ENCODE measurements at places on chromosomes 7 and 10.

GRCh38 chr10:348456-348855 is 213.2 kb downstream of the ZMYND11 start:
- DNase-seq = no peak

DNA sequence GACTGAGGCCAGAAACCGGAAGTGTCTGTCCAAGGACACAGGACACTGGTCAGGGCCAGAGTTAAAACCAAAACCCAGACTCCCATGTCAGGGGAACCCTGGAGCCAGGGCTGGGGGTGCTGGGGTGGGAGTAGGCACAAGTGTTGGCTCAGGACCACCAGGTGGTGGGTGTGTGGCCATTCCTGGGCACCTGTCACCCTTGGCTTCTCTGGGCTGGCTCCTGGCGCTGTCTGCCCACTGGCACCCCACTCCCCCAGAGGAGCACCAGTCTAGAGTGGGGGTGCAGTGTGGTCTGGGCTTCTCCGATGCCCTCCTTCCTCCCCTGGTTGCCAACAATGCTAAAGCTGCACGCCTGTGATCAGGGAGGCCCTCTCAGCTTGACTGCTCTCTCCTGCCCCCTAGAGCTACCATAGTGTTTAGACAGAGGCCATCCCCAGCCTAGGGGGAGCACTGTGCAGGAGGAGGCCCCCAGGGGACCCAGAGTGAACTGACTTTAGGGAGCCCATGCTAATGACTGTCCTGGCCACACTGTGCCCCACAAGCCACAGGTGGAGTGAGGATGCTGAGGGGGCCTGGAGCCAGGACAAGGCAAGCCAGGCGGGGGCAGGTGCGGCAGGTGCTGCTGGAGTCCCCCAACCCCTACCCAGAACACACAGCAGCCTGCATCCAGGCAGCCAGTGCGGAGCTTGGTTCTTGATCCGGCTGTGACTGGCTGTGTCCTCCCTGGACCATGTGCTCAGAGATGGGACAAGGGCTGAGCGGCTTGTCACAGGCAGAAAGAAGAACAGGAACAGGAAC is 11.0 kb downstream of the RASGEF1A start:
- no peak for DNase-seq

DNA sequence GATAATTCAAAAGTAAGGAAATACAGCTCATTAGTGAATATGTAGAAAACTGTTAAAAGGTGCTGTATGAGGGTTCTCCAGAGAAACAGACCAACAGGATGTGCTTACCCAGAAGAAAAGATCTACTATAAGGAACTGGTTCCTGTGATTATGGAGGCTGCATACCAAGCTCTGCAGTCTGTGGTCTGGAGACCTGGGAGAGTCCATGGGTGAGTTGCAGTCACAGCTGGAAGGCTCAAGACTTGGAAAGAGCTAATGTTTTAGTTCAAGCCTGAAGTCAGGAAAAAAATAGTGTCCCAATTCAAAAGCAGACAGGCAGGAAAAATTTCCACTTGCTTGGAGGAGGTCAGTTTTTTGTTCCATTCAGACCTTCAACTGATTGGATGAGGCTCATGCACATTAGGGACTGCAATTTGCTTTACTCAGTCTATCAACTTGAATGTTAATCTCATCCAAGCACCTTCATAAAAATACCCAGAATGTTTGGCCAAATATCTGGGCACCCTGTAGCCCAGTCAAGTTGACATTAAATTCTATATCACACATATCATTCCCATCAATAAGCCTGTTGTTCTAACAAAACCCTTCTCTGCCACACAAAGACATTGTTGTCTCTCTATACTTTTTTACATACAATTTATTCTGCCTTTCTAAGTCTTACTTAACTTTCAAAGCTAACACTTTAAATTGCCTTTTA is 197.9 kb upstream of the KLF6 start:
- no peak for DNase-seq

DNA sequence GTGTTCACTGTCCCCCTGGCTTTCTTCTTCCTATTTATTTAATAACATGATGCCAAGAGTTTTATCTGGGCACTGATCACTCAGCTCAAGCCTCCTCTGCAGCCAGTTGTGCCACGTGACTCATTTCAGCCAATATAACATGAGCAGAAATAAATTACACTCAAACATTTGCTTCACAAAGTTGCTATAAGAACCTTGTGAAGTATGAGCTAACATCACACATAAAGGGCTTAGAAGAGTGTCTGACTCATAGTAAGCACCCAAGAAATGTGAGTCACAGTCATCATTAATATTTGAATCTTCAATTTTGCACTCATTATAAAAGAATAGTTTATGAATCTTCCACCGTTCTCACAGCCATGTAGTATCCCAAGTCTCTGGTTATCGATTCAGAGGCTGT is 414.6 kb upstream of the NPVF start:
- no peak for DNase-seq

GRCh38 chr10:119319161-119319919 is 112.0 kb downstream of the GRK5 start:
- no peak for DNase-seq

- no peak for DNase-seq
Observed at GRCh38 chr10:133258818-133259601, 17.7 kb downstream of the ADAM8 start.

DNA sequence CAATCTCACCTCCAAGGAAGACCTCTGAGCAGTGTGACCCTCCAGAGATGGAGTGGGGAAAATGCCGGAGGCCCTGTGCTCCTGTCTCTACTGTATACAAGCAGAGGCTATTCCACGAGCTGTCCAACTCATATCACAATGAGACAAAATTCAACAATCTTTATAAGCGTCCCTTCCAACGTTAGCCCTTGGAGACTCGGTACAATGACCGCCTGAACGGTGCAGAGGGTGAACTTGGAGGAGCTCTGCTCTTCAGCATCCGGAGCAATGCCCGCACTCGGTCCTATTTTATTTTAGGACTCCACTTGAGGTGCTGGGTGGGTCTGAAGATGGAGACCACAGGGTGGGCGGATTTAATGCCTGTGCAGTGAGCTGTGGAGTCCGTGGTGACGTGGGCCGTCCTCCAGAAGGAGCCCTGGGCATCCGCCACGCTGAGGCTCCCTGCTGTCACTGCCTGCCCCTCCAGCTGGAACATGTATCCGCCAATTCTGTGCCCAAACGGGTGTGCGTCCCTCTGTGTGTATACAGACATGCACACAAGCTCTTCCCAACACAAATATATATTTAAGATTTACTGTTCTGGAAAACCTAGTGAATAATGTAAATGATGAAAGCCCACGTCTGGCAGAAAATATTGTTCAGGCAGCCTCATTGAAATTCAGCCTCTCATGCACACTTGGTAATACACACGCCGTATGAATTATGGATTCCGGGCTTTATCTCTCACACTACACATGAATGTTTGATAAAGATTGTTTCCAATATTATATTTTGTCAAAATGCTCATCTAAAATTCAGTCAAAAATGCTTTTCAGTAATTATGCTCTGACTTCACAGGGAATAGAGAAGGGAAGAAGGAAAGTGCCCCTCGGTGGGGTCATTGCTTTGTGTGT is 239.9 kb upstream of the ZMIZ1 start:
- DNase-seq = no peak

GRCh38 chr10:131739206-131739605 is 161.6 kb upstream of the PPP2R2D start:
- no peak for DNase-seq

GRCh38 chr7:94250124-94250523 is 144.6 kb upstream of the COL1A2 start:
- DNase-seq = no peak

DNA sequence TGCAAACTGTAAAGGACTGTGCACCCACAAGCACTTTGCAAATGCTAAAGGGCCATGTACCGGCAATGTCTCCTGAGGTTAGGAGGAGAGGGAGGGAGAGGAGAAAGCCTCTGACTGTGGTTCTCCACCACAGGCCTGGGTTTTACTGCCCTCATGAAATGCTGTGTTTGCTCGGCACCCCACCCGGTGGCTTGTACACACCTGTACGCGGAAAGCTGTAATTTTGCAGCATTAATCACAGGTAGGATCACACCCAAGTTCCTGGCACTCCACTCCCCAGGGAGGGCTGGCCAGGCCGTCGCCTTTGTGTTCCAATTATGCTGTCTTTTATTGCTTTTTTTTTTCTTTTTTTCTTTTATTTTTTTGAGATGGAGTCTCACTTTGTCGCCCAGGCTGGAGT is 78.5 kb upstream of the MYL10 start:
- DNase-seq = no peak

DNA sequence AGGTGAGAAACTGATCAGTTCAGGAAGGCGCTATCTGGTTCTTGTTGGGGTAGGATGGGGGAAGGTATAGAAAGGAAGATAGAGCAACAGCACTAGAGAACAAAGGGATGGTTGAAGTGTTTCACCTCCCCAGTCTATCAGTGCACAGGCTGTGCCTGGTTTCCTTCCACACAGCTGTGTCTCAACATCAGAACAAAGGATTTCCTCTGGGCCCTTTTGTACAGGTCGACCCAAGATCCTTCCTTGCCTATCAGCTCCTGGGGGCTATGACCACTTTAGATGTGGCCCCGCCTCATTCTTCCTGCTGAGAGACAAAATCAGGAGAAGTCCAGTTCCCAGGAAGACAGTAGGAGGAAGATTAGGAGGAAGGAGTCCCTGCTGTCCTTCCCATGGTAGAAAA is 65.6 kb downstream of the NAMPT start:
- DNase-seq = no peak

DNA sequence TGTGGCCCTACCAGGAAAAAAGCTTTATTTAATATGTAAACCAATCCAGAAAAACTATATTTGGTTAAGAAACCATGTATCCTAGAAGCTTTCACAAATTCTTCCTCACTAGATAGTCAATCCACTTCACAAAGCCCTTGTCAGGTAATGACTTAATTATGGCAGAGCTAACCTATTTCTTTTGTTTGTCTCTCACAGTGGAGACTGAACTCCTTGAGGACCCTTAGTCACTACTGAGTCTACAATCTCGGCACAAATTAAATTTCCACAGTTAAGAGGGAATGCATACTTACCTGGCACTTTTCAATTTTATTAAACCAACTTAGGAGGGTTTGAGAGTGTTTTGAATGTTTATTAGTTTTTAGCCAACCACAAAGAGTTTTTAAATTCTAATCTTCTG is 23.0 kb downstream of the WAPL start:
- DNase-seq = no peak

DNA sequence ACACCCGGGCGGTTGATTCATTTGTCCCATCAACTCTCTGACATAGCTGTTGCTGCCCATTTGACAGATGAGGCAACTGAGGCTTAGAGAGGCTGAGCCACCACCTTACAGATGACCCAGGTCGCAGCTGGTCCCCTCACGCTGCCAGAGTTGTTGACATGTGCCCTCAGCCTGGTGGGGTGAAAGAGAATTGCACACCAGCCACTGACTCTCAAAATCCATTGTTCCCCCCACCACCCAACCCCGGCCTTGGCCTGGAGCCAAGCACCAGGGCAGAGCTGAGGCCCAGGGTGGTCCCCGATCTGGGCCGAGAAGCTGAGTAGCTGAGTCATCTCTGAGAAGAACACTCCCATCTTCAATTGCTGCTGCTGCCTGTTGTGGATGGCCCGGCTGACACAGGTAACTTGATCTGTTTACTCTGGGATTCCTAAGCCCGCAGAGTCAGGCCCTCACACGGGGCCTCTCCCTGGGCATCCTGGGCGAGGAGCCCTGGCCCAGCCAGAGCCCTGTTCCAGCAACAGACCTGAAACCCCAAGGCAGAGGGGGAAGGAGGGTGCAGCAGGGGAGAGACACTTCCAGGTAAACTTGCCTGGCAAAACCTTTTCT is 27.5 kb downstream of the PVRIG start:
- DNase-seq = peak; percentile 66

GRCh38 chr7:19094138-19094537 is 23.3 kb downstream of the TWIST1 start:
- no peak for DNase-seq

GRCh38 chr10:92142512-92142911 is 148.4 kb downstream of the CPEB3 start:
- DNase-seq = no peak

- DNase-seq = no peak
Observed at GRCh38 chr7:108222236-108222892, 92.2 kb upstream of the LAMB4 start.

GRCh38 chr7:71601851-71602250 is 469.9 kb downstream of the GALNT17 start:
- no peak for DNase-seq

- no peak for DNase-seq
Observed at GRCh38 chr10:35133586-35133985, 6.9 kb downstream of the CREM start.

- DNase-seq = no peak
Observed at GRCh38 chr7:8040768-8041369, 72.3 kb downstream of the GLCCI1 start.

- no peak for DNase-seq
Observed at GRCh38 chr7:104971290-104972071, 42.5 kb upstream of the KMT2E start.

Data from NCI-H1417 treated with DMSO at 0.1 percent for 48 hours (cell line).